ENCODE measurements at places on chromosomes 11 and 22.

DNA sequence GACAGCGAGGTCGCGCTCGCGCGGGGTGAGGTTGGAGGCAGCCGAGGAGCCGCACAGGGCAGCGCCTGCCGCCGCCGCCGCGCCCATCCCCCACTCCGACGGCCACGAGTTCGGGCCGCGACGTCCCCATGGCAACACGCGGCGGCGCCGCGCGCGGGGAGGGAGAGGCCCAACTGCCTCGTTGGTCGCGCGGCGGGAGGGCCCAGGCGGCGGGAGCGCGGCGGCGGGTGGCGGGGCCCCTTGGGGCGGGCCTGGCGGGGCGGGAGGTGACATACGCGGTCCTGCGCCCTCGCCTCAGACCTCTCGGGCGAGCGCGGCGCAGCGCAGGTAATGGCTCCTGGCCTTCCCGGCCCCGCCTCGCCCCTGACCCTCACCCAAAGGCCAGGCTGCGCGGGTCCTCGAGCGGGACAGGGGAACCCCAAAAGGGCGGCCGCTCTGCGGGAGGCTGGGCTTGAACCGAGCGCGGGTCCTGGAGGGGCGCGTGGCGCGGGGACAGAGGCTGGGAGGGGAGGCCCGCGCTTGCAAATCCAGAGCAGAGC lies at the start of gene DEUP1:
DEUP1 (plus strand) TSS at position 297 of the 539 bp plus-strand sequence. CDS start 1,518 bp downstream, outside the sequence.
- no peak for DNase-seq

GRCh38 chr22:39908136-39908535 lies 7.3 kb downstream of the GRAP2 start:
- no peak for DNase-seq

GRCh38 chr11:74321487-74322188 lies 10.2 kb upstream of the P4HA3 start:
- no peak for DNase-seq

- DNase-seq, result no peak
Observed at GRCh38 chr22:29890760-29891159, 7.8 kb downstream of the MTMR3 start.

GRCh38 chr11:66115638-66116301 lies 45.7 kb downstream of the PACS1 start:
- DNase-seq, result no peak

Measured in T47D (cell line).